ENCODE measurements at places on chromosomes 11 and 22.

DNA sequence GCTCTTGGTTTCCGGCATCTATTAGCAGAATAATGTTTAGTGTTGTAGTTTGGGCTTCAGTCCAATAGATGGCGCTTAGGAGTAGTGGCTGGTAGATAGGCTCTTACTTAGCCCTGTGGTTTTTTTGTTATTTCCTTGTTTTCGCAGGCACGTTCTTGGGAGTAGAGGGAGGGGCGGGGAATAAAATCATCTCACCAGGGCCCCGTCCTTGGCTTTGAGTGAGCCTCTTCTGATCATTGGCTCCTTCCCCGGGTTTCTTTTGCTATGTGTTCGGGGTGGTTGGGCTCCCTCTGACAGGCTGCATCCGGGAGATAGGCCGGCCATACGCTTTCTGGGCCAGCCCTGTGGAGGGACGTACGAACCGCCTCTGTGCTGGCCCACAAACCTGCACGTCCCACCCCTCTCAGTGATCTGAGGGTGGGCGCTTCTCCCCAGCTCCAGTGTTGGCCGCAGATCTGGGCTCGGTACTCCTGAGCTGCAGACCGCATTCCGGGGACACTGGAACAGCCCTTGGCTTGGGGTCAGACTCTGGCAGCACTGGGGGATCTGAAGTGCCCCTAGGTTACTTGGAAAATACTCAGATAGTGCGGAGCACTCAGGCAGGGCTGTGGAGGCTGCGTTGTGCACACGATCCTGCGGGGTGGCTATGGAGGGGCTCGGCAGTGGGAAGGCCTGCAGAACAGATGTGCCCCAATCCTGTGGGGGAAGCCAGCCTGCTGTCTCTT lies 217.0 kb downstream of the DYNC2H1 start:
- no peak for DNase-seq

GRCh38 chr11:110977661-110978060 lies 265.4 kb upstream of the ARHGAP20 start:
- no peak for DNase-seq

- no peak for DNase-seq
Measured at GRCh38 chr11:16110886-16111285, 245.5 kb downstream of the SOX6 start.

DNA sequence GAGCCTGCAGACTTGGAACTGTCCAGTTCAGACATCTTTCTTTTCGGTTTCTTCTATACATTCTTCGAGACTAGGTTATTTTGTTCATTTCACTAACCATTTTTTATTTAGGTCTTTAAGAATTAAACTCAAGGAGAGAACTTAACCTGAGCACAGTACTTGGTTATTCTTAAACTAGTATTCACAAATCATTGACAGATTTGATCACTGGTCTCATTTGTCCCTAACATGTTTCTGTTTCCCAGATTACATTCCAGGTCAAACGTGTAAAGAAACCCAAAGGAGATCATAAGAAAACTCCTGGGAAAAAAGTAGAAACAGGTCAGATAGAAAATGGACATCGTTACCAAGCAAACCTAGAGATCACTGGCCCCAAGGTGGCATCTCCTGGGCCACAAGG lies 85.1 kb downstream of the TTC17 start:
- no peak for DNase-seq

DNA sequence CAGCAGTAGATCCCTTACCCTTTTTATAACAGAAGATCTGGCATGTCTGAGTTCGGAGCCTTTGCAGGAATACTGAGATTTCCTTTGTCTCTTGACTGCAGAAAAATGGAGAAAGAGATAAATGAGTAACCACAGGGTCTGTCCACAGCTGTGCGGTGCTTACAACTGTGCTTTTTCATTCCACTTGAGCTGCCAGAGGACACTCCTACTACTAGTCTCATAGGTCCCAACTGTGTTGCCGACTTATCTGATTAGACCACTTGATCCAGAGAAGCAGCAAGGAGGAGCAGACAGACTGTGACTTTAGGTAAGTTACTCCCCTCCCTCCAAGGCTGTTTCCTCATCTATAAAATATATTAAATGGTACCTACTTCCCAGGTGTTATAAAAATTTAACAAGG lies 17.5 kb downstream of the FAM227A start:
- DNase-seq: no peak

GRCh38 chr11:4181782-4182721 lies 87.5 kb downstream of the RRM1 start:
- DNase-seq: no peak

DNA sequence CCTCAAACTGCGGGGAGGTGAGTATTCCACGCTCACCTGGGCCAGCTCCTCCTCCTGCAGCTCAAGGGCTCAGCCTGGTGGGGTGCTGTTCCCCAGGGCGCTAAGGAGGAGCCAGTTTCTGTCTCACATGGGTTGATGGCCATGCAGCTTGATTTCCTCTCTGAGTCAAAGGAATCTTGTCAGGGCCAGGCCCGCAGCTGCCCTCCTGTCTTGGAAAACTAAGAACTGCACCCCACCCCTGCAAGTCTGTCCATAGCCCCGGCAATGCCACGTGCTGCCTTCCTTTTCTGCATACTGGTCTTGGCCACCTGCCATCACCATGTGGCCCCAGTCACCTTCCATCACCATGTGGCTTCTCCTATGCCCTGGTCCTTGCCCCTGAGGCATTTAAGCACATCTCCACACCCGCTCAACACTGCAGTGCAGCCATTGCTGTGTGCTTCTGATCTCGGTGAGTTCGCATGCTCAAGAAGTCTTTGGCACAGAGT lies 35.2 kb upstream of the CLDN5 start:
- no peak for DNase-seq

DNA sequence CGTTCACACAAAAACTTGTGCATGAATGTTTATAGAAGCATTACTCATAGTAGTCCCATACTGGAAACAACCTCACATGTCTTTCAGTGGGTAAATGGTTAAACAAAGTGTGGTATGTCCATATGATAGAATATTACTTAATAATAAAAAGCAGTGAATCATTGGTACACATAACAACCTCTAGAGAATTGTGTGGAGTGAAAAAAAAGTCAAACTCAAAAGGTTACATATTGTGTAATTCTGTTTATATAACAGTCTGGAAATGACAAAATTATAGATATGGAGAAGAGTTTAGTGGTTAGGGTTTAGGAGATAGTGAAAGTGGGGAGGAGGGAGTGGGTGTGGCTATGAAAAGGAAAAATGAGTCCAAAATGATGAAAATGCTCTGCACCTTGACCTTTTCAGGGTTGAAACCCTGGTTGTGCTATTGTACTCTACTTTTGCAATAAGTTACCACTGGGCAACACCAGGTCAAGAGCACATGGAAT lies 243.4 kb upstream of the DDI1 start:
- DNase-seq: no peak

DNA sequence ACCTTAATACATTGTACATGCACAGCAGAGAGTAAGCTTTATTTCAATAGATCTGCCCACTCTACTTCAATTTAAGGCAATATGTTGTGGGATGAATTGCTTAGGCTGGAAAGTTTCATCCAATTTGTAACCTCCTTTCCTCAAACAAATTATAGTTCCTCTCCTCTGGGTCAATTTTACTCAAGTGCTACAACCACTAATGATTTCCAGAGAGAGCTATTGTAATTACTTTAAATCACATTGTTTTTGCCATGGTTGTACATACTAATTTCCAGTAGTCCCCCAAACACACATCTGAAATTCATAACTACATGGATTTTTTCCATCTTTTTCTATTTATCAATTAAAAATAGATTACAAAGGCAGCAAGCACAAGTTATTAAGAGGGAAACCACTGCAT lies 72.9 kb downstream of the APIP start:
- no peak for DNase-seq

- DNase-seq: no peak
Measured at GRCh38 chr11:128289048-128289447, 298.3 kb downstream of the ETS1 start.

DNA sequence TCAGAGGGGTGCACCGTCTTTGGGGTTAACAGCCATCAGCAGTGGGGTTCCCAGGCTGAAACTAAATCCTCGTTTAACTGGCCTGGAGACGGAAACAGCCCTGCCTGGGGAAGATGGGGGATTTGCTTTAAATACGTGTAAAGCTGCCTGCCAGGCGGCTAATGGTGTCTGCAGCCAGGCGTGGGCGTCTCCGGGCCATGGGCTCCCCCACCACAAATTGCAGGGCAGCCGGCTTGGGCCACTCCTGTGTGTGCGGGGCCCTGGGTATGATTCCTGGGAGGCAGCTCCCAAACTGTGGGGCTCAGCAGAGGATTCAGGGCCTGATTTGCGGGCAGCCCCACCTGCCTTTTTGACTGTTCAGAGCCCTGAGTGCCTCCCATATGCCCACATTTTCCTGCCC lies 110.5 kb downstream of the KCNQ1 start:
- DNase-seq: no peak

- DNase-seq: no peak
Measured at GRCh38 chr11:20010156-20010850, 150.0 kb downstream of the DBX1 start.

DNA sequence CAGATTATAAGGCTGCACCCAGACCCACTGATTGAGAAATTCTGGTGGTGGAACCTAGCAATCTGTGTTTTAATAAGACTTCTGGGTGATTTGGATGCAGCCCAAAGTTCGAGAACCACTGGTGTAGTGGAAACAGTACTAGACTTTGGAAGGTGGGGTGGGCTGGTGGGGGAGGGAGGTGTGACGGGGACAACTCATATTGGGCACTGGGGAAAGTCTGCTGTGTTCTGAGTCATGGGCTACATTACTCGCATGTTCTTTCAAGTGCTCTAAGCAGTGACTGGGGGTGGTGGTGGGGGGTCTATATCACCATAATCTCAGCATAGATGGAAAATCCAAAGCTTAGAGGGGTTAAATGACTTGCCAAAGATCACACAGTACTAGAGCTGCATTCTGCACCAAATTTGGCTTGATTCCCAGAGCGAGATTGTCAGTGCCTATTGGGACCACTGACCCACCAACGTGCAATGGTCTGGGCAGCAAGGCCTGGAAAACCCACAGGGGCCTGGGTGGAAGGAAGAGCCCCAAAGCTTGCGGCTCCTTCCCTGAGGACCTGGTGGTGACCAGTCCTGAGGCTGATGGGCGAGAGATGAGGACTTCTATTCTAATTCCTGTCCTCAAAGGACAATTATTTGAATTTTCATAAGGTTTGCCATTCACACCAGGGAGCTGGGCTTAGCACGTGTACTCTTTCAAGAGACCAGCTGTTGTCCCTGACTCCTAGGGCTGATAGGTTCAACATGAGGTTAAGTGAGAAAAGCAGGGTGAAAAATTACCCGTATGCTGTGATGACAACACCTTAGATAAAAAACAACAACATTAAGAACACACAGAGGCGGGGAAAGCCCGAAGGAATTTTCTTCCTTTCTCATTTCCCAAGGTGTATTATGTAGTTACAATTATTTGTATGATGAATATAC lies 77.5 kb upstream of the NARS2 start:
- no peak for DNase-seq

- DNase-seq: no peak
Measured at GRCh38 chr11:65185869-65186341, 4.2 kb downstream of the CAPN1 start.

DNA sequence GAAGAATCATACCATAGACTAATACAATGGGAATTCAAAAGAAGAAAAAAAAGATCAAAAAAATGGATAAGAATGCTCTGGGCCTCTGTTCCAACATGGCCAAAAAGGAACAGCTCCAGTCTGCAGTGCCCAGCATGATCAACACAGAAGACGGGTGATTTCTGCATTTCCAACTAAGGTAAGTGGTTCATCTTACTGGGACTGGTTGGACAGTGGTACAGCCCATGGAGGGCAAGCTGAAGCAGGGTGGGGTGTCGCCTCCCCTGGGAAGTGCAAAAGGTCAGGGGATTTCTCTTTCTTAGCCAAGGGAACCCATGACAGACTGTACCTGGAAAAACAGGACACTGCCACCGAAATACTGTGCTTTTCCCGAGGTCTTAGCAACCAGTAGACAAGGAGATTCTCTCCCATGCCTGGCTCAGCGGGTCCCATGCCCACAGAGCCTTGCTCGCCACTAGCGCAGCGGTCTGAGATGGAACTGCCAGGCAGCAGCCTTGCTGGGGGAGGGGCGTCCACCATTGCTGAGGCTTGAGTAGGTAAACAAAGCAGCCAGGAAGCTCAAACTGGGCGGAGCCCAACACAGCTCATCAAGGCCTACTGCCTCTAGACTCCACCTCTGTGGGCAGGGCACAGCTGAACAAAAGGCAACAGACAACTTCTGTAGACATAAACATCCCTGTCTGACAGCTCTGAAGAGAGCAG lies 428.4 kb downstream of the MN1 start:
- no peak for DNase-seq

GRCh38 chr11:62757846-62758788 lies 3.3 kb upstream of the POLR2G start:
- DNase-seq: no peak

GRCh38 chr22:42623301-42623751 lies 8.6 kb upstream of the POLDIP3 start:
- DNase-seq: no peak

GRCh38 chr22:39229075-39229474 lies 15.7 kb downstream of the PDGFB start:
- no peak for DNase-seq

DNA sequence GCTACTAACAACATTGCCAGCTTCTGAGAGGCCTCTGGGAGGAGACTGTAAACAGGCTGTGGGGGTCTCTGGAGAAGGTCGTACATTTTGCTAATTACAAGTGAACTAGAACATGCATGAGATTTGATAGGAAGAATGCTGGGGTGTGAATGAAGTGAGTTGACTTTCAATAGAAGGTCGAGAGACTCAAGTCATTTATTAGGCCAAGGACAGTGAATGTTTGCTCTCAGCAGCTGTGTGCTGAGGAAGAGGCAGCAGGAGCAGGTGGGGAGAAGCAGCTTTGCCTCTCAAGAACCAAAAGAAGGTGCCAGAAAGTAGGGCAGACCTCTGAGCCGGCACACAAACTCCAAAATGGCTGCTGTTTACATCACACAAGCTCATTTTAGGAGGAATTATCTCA lies 91.7 kb downstream of the PIWIL4 start:
- no peak for DNase-seq

DNA sequence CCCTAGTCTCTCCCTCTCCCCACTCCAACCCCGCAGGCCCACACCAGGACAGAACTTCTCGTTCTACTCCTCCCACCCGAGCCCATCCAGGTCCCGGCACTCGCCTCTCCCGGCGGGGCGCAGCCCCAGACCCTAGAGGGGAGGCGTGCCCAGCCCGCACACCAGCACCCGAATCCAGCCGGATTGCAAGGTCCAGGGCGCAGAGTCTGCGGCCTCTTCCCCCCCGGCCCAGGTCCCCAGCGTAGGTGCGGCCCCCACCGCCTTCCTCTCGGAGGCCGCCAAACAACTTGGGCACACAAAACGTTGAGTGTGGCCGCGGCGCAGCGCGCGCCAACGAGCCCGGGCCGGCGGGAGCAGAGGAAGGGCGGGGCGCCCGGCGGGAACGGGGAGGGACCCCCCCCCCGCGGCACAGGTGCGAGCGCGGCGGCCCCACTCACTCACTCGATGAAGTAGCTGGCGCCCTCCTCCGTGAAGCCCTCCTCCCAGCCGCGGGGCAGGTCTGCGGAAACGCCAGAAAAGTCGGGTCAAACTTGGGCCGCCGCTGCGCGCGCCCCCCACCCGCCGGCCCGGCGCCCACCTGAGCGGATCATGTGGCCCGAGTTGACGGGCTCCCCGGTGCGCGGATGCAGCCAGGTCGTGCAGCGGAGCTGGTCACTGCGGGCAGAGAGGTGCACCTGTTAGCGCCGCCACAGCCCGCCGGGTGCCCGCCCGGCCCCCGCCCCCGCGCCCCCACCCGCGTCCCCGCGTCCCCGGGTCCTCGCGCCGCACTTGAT lies 480 bp downstream of the PLEKHA7 start:
- DNase-seq: no peak

GRCh38 chr11:46278387-46279125 lies 1.1 kb downstream of the CREB3L1 start:
- no peak for DNase-seq
